ENCODE measurements at places on chromosomes 16 and 17.

GRCh38 chr16:578870-579405, 9.2 kb downstream of the PIGQ start:
- DNase-seq: peak; percentile 61

GRCh38 chr17:58531661-58532554, 17.5 kb upstream of the MTMR4 start:
- DNase-seq: no peak

- DNase-seq: no peak
These were observed 105.2 kb upstream of the ZNF750 start for GRCh38 chr17:82944990-82945389.

- DNase-seq: no peak
These were observed 8.9 kb downstream of the EME1 start for GRCh38 chr17:50381920-50382319.

DNA sequence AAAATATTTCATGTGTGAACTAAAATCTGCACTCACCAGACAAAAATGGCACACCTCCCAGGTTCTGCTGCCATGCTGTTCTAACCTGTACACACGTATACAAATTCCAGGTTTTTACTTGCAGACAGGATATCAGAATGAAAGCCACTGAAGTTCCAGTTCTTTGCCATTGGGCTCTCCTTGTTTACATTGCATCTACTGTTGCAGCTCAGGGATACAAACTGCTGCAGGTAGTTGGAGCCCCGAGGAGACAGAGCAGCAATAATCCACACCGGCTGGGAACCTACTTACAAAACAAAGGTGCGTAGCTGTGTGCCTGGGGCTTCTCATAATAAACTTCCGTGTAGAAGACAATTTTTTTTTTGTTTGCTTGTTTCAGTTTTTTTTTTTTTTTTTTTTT, 59.6 kb downstream of the HAPSTR1 start:
- no peak for DNase-seq
